ENCODE measurements at places on chromosomes 16 and 17.

- DNase-seq, result no peak
Measured at GRCh38 chr17:64614266-64615027, 47.7 kb downstream of the SMURF2 start.

- no peak for DNase-seq
Measured at GRCh38 chr16:18805257-18805773, 4.0 kb upstream of the ARL6IP1 start.

DNA sequence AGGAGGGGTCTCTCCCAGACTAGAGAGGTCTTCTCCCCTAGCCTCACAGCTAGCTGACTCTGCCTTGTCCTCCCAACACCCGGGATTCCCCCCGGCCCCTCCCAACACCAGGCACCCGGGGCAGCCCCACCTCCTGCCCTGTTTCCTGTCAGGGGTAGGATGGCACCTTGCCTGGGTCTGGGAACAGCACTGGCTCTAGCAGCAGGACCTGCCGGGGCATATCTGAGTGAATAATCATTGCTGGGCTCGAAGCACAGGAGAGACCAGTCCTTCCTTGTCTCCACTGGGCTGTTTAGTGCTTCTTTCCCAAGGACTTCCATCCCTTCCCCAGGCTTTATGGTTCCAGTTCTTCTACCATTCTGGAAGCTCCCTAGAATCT is 25.7 kb downstream of the MINK1 start:
- no peak for DNase-seq

- DNase-seq, result no peak
Measured at GRCh38 chr17:80447790-80448189, 28.6 kb downstream of the NPTX1 start.

- DNase-seq, result no peak
Measured at GRCh38 chr16:23288726-23289512, 13.2 kb upstream of the SCNN1B start.

- peak; percentile 75 for DNase-seq
Measured at GRCh38 chr17:78378225-78379130, at the start of gene PGS1. TSS of gene PGS1 (plus strand) at chr17:78378649. CDS start at chr17:78378666, 17 bp downstream.

DNA sequence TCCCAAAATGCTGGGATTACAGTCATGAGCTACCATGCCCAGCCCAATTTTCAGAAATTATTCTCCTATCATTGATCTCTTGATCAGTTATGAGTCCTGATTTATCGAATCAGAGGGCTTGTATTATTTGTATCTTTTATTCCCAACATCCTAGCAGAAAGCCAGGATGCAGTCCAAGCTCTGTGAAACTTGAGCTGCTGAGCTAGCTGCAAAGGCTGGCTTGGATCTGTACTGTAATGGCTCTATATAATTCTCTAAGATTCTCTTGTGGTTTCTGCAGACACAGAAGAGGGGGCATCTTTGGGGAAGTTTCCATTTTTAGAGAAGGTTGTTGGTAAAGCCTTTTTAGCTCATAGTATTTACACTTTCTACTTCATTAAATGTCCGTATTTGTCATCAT is 227.1 kb downstream of the MAP2K4 start:
- no peak for DNase-seq

- DNase-seq, result no peak
Measured at GRCh38 chr17:60463157-60463835, 41.0 kb downstream of the CHCT1 start.

DNA sequence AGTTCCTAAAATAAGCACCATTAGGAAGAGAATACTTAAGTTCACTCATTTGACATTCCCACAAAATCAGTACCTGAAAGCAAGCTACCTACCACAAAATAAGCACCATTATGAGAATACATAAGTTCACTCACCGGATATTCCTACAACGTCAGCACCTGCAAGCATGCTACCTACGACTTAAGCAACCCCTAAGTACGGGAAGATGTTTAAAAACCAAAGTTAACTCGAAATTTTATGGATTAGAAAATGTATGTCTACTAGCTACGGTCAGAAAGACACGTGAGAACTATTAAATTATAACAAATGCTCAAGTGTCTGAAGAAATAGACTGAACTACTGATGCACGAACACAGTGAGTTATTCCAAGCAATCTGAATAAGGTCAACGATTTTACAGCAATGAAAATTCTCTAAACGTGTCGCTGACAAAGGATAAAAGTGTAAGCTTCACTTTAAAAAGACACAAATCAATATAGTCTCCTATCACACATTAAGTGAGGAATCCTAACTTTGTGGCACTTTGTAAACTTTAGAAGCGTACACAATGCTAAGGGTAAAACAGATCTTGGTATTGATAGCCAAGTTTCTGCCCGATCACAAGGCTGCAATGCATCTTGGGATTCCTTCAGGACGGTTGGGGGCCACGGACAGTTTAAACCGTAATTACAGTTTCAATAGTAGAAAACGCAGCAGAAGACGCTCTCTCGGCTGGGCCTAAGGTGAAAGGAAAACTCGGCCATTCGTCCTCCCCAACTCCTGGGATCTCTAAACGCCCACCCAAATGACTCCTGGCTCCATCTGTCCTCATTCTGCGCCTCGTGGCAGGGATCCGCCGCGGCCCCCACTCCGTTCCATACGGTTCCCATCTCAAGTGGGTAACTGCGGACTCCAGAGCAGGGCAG is 1.3 kb downstream of the GSPT1 start:
- DNase-seq, result peak; percentile 60

- DNase-seq, result no peak
Measured at GRCh38 chr17:4504188-4504587, 5.5 kb downstream of the SPNS2 start.

DNA sequence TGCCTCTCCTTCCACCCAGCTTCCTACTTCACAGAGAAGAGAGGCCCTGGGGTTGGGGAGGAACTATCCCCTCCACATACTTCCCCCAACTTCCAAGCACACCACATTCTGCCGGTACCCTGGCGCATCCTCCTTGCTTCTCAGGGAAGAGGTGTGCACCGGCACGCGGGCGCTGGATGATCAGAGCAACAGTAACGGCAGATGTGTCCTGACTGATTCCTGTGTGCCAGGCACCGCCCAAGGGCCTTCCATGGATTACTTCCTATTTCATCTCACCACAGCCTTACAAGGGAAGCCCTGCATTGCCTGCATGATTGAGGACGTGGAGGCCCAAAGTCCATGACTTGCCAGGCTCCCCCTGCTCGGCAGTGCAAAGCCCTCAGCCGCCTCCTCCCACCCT is 21.1 kb upstream of the MLKL start:
- no peak for DNase-seq

GRCh38 chr17:31778523-31778922 is 80.5 kb downstream of the COPRS start:
- no peak for DNase-seq

- no peak for DNase-seq
Measured at GRCh38 chr17:11292491-11292890, 51.5 kb downstream of the SHISA6 start.

GRCh38 chr17:68539548-68540467 is 27.6 kb downstream of the PRKAR1A start:
- DNase-seq, result no peak

- no peak for DNase-seq
Measured at GRCh38 chr16:74759564-74759963, 15.1 kb downstream of the FA2H start.

GRCh38 chr17:36682773-36683172 is 81.4 kb downstream of the MRM1 start:
- DNase-seq, result no peak

DNA sequence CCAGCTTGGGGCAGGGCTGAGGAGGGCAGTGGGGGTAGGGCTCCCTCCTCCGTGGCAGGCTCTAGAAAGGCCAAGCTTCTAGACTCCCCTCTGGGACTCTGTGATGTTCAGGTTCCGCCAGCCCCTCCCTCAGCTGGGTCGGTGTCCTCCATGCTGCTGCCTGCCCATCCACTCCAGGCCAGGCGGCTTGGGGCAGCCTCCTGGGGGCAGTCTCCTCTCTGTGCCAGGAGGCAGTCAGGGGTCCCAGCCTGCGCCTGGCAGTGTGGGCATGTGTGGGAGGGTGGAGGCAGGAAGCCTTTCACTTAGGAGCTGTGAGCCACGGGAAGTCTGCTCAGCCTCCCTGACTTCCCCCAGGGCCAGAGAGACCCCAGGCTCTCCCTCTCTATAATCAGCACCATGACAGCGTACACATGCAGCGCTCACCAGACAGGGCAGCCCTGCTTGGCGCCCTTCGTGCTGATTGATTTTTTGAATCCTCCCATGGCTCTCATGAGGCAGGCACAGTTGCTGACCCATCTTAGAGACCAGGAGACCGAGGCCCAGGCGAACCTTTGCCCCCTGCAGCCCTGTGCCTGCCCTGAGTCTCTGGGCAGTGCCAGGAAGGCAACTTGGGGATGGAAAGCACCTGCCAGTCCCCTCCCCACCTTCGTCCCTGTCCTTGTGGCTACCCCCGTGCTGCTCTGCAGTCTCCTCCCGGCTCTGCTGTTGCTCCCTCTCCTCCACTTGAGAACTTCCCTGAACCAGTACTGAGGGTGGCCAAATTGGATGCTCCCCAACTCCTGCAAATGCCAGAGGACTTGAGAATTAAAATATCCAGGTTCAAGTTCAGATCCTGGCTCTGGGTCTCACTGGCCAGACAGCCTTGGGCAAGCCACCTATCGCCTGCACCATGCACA is 234.7 kb upstream of the GSE1 start:
- DNase-seq, result no peak

GRCh38 chr16:397135-397661 is at the start of gene NME4:
TSS of gene NME4 (plus strand) at chr16:397199. CDS start at chr16:397223, 24 bp downstream.
- peak; percentile 13 for DNase-seq

DNA sequence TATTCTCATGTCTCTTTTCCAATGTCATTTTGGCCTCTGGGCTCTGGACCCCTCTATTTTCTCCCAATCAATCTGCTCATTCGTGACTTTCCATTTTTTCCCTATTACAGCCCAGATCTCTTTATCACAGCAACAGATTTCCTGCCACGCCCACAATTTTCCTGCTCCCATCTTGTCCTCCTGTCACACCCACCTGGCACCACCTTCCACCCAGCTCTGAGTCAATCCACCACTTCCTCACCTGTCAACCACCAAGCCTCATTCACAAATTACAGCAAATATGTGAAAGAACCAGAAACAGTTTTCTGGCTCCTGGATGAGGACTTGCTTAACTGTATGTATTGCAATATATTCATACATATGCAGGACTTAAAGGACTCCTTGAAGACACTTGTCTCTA is 311.3 kb downstream of the GRIN2A start:
- no peak for DNase-seq

- DNase-seq, result no peak
Measured at GRCh38 chr17:69898601-69899000, 176.4 kb upstream of the KCNJ16 start.

DNA sequence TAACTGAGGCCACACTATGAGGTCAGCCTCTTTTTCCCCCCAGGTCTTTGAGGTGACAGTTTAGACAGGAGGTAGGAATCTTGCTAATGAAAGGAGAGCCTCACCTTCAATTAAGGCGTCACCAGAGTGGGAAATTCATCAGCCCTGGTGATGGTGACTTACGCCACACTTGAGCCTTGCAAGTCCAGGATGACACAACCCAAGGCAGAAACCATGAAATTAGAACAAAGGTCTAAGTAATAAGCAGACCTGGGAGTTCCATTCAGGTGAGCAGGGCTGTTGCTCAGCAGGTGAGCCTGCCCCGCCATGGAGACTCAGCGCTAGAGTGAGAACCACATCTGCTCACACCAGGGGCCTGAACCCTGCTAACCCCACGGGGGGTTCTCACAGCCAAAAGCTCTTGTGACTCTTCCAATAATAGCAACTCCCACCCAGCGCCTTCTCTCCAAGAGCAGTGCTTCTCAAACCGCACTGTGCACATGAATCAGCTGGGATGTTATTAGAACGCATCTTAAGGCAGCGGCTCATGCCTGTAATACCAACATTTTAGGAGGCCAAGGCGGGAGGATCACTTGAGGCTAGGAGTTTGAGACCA is 28.7 kb upstream of the KIFC3 start:
- no peak for DNase-seq

DNA sequence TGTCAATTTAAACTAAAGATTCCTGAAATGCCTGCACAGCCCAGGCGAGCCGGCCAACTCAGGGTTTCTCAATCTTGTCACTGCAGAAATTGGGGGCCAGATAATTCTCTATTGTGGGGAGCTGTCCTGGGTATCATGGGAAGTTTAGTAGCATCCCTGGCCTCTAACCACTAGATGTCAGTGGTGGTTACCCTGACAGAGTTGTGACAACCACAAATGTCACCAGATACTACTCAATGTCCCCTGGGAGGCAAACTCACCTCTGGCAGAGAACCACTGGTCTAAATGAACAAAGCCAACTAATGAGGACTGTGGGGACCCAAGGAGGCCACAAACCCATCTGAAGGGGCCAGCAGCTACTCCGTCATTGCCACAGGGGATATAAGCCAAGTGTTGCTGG is 90.9 kb downstream of the MYH11 start:
- DNase-seq, result peak; percentile 38

- DNase-seq, result no peak
Measured at GRCh38 chr17:57873261-57874057, 23.6 kb upstream of the MRPS23 start.

- no peak for DNase-seq
Measured at GRCh38 chr17:81479175-81480071, 33.2 kb downstream of the ACTG1 start.

DNA sequence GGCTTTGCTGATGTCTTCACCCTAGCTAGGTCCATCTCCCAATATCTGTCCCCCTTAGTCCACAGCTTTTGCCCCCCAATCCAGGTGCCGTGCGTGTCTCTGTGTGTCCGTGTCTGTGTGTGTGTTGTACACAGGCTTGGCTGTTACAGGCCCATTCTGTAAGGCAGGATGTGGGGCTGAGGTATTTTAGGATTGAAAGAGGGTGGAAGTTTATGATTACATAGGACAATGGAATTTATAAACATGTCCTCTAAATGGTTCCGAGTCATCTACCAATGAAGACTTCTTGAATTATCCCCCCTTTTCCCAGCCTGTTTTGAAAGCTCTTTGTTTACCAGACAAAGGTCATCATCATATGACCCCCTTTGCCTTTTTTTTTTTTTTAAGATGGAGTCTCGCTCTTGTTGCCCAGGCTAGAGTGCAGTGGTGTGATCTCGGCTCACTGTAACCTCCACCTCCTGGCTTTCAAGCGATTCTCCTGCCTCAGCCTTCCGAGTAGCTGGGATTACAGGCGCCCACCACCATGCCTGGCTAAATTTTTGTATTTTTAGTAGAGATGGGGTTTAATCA is 21.9 kb downstream of the ACE start:
- DNase-seq, result no peak

DNA sequence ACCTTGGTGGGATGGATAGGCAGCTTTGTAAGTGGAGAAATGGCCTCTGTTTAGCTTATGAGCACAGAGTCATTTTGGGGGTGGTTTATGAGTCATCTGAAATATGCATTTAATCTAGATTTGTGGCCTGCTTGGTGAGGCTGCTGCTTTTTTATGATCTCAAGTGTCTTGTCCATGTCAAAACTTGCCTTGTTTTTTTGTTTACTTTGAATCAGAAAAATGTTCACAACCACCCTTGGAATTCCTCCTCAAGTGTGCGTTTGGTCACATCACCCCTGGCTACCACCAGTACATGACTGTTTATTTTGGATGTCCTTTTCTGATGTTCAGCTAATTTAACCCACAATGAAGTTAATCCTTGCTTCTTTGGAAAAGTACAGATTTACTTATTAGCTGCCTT is 64.6 kb downstream of the FTO start:
- DNase-seq, result no peak

DNA sequence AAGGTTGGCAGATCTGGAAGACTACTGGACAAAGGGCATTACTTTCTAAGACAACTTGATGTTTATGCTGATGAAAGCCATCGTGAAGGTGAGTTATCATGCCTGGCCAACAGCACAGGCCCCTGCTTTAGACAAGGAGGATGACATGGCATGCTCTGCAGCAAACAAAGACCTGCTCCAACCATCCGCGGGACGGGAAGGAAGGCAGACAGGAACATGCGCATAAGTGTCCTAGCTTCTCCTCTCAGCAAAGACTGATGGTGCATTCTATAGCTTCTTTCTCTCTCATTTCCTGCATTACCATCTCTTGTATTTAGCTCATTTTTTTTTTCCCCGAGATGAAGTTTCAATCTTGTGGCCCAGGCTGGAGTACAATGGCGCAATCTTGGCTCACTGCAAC is 5.4 kb downstream of the NPLOC4 start:
- DNase-seq, result no peak
